ENCODE measurements at places on chromosomes 11 and 22. TPM values are rescaled to one million over a fixed set of nuclear protein-coding genes. Genes with fewer than 3 reads are reported as not detected.
A peak's percentile ranks its signal among the peaks of the same experiment; 100 is the strongest.

The KRTAP5-2 gene
- polyA plus RNA-seq: not detected

The OR51E1 gene
- polyA plus RNA-seq: not detected

The GNAZ gene
- polyA plus RNA-seq: 5.4 TPM

- DNase-seq: no peak
These were observed 61.0 kb upstream of the BIRC3 start for GRCh38 chr11:102256251-102256650.

GRCh38 chr11:95802806-95803205, 12.5 kb downstream of the CEP57 start:
- DNase-seq: no peak

- DNase-seq: no peak
These were observed 45.4 kb downstream of the KCNC1 start for GRCh38 chr11:17779861-17780594.

DNA sequence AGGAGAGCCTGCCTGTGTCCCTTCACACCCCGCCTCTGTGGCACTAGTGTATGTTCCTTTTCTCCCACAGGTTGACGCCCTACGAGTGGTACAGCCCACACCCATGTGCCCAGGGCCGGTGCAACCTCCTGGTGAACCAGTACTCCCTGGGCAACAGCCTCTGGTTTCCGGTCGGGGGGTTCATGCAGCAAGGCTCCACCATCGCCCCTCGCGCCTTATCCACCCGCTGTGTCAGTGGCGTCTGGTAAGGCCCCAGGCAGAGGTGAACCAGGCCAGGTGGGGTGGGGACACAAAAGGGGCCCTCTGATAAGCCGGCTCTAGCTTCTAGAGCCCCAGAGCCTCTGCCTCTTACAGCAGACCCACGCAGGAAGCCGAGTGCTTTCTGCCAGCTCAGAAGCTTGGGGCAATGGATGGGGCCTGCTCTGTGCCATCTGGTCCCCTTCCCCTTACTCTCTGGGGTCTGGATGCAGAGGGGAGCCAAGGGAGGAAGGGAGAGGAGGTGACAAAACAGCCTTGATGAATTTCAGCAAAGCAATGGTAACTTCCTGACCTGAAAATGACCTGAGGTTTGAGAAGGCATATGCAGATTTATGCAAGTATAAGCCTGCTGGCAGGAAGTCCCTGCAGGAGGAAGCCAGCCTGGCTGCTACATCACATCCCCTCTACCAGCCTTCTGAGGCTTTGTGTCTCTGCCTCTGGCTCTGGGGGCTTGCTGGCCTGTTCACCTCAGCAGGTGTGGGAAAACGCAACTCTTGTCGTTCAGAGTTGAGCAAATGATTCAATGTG, 67.0 kb upstream of the TBCEL start:
- DNase-seq: peak; percentile 53

- no peak for DNase-seq
These were observed 78.2 kb upstream of the SPON1 start for GRCh38 chr11:13884158-13884799.

- no peak for DNase-seq
These were observed 20.6 kb upstream of the TPH1 start for GRCh38 chr11:18066626-18067025.

DNA sequence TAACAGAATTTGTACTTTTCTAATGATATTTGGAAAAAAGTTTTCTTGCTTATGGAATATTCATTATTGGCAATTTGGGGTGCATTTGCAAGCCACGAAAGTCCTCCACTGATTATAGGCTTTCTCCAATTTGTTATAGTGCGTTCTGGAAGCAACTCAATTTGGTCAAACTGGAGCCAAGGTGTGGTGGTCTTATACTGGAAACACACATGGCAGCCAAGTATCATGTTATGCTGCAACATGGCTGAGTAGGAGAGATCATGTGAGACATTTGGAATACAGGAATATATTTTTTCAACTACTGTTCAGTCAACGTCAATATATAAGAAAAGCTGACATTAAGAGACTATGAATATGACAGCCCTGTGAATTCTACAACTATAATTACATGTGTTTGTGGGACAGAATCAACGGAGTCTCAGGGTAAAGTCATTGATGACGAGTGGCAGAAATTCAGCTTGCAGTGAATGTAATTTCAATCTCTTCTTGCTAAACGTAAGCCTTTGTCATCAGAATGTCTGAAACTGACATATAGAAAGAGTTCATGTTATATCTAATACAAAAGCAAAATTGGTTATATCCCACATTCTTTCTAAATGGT, 83.8 kb upstream of the FIBIN start:
- no peak for DNase-seq

DNA sequence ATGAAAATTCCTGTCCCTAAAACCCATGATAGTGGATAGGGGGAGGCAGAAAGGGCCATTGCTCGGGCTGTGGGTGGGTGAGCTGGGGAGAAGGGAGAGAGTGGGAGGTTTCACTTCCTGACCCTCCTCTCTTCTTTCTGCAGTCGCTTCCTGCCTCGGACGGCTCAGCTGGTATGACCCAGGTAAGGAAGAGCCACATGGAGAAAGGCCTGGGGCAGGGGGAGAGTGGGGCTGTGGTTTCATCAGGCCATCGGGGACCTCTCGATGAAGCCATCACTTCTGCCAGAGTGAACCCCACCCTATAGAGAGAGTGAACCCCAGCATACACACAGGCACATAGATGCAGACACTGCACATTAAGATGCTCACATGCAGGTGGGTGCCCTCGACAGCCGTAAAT, 12.6 kb downstream of the CD5 start:
- DNase-seq: no peak

- no peak for DNase-seq
These were observed 22.9 kb upstream of the ROBO3 start for GRCh38 chr11:124842305-124842704.

DNA sequence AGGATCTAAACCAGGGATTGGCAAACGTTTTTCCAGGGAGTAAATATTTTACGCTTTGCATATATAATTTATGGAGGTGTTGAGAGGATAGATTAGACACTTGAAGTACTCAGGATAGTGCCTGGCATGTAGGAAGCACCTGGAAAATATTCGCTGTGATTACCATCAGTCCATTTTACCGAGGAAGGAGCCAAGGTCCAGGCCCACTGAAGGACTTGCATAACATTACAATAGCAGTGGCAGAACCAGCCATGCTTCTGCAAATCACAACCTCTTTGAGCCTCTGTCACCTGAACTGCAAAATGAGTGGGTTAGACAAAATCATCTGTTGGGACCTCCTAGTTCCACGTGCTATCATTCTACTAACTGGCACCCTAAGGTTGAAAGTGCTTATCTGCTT, 5.4 kb downstream of the FUT4 start:
- no peak for DNase-seq

All from SK-N-SH (cell line).